ENCODE measurements at places on chromosomes 7 and 10.

DNA sequence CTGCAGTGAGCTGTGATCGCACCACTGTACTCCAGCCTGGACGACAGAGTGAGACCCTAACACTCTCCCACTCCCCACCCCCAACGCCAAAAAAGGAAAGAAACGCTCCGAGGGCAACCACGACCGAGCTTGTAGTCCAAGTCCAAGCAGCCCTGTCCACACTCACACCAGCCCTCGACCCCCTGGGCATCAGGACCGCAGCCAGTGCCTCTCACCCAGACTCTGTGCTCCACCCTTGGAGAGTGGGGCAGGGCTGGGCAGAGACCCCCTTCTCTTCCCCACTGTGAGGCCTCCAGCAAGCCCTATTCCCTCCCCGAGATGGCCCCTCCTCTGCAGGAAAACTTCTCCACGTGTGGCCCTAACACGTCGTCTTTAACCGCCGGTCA, 82.6 kb downstream of the FOXL3 start:
- no peak for DNase-seq

DNA sequence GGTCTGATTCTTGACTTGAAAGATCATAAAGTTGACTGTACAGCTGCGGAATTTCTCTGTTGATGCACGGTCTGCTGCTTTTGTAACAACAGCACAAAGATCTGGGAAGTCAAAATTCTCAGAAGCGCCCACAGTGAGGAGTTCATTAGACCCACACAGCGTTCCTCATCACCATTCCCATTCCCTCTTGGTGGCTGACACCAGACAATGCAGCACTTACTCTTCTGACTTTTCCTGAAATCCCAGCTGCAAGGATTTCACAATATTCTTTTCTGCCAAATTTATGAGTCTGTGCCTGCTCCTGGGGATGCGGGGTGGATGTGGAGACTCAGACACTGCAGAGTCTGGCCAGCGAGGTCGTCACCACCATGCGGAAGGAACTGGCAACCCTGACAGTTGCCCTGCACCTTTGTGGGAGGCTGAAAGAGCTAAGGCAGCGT, 233.9 kb downstream of the FANK1 start:
- no peak for DNase-seq

- no peak for DNase-seq
Observed at GRCh38 chr10:86972613-86973380, 4.5 kb downstream of the ADIRF start.

- DNase-seq, result no peak
Observed at GRCh38 chr10:96512524-96513304, 1.0 kb downstream of the TLL2 start.

- DNase-seq, result no peak
Observed at GRCh38 chr7:38280707-38281106, 7.3 kb upstream of the TARP start.

GRCh38 chr7:40439686-40440085, 304.9 kb downstream of the SUGCT start:
- no peak for DNase-seq

DNA sequence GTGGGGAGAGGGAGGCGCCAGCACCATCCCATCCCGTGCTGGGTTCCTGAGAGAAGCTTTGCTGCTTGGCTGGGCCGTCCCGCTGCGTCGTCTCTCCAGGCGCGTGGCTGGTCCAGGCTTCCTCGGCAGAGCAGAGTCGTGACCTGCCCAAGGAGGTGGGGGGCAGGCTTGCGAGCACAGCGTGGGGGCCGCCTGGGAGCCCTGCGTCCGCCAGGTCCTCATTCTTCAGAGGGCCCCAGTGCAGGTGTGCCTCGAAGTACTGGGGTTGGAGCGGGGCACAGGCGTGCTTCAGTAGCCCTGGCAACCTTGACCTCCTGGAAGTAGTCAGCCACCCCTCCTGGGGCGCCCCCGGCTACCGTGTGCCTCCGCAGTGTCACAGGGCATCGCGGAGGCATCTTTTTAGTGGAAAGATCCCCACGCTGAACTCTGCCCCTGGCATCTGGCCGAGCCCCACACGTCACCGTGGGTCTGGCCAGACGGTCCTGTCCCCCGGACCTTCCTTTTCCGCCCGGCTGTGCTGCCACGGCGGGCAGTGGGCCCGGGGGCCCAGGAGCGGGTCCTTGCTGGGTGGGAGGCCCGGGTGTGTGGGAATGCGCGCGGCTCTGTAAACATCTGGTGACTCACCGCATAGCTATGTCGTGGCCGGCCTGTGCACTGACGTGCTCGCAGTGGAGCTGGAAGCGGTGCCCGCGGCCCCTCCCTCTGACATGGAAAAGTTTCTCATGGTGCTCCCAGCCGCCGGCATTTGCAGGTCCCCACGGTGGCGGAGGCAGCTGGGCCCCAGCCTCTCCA, 6.4 kb downstream of the MAFK start:
- no peak for DNase-seq
